ENCODE measurements at places on chromosomes 3 and 15. TPM values are rescaled to one million over a fixed set of nuclear protein-coding genes. Genes with fewer than 3 reads are reported as not detected.

Gene ITIH1
- total RNA-seq, result not detected

Gene USP4
- 20.3 TPM for total RNA-seq

DNA sequence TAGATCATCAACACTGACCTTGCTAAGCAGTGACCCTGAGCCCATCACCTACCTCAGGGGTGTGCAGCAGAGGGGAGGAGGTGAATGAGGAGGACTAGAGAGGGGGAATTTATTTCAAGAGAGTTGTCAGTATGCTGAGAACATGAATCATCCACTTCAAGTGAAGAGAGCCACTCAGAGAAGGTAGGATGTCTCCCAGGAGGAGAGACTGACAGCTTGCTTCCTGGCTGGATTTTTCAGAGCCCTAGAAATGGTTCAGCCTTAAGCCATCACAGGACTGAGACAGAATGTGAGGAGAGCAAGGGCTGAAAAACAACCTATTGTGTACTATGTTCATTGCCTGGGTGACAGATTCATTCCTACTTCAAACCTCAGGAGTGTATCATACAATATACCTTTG lies 34.8 kb downstream of the CCNL1 start:
- H3K4me1 ChIP-seq, result peaks cover 38% of the 10 kb centered on the region
- no peaks in the 10 kb centered on the region for H3K27me3 ChIP-seq
- H3K4me3 ChIP-seq, result no peak overlapping the region
- no peaks in the 10 kb centered on the region for H3K36me3 ChIP-seq

Gene TMEM207
- total RNA-seq, result not detected

- H3K4me3 ChIP-seq, result no peak overlapping the region
- no peak overlapping the region for H3K27ac ChIP-seq
- no peak for DNase-seq
- H3K4me1 ChIP-seq, result no peaks in the 10 kb centered on the region
- H3K27me3 ChIP-seq, result no peaks in the 10 kb centered on the region
- H3K36me3 ChIP-seq, result no peaks in the 10 kb centered on the region
Measured at GRCh38 chr3:86618706-86619105, 372.2 kb downstream of the VGLL3 start.

- DNase-seq, result no peak
- peaks cover 3% of the 10 kb centered on the region for H3K4me1 ChIP-seq
- no peaks in the 10 kb centered on the region for H3K27me3 ChIP-seq
- peaks cover 45% of the 10 kb centered on the region for H3K36me3 ChIP-seq
- H3K4me3 ChIP-seq, result no peak overlapping the region
Measured at GRCh38 chr3:16319307-16319706, 54.3 kb downstream of the OXNAD1 start.

GRCh38 chr3:10299679-10300078 lies 6.9 kb upstream of the GHRL start:
- no peak overlapping the region for H3K27ac ChIP-seq
- H3K4me1 ChIP-seq, result no peaks in the 10 kb centered on the region
- no peaks in the 10 kb centered on the region for H3K27me3 ChIP-seq
- peaks cover 57% of the 10 kb centered on the region for H3K36me3 ChIP-seq
- H3K4me3 ChIP-seq, result no peak overlapping the region

Gene A4GNT
- total RNA-seq, result not detected

DNA sequence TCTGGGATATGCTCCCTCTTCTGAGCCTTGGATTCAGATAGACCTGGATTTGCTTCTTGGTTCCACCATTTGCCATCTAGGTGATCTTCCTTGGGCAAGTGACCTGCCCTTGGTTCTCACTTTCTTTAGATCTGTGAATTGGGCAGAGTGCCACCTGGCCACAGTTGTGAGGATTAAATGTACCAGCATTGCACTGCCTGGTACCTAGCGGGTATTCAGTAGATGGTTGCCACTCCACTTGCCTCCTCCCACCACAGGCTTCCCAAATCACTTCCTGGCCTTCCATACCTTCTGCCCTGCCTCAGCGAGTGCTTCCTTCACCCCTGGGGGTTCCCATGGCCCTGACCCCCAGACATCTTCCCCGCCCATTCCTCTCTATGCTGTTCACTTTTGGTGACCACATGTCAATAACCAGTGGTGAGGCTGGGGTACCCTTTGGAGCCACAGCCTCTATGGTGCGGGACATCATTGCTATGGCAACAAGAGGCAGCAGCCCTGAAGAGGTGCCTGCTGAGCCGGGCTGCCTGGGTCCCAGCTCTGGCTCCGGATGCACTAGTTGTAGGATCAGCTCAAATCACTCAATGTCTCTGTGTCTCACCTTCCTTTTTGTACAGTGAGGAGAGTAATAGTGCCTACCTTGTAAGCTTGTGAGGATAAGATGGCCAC lies 40.5 kb downstream of the CMTM7 start:
- H3K4me3 ChIP-seq, result no peak overlapping the region
- peaks cover 9% of the 10 kb centered on the region for H3K4me1 ChIP-seq
- DNase-seq, result no peak
- H3K27ac ChIP-seq, result no peak overlapping the region
- H3K36me3 ChIP-seq, result no peaks in the 10 kb centered on the region
- no peaks in the 10 kb centered on the region for H3K27me3 ChIP-seq

GRCh38 chr3:49703443-49703927 lies 14.1 kb downstream of the RNF123 start:
- no peaks in the 10 kb centered on the region for H3K27me3 ChIP-seq
- DNase-seq, result peak; percentile 99
- H3K4me1 ChIP-seq, result no peaks in the 10 kb centered on the region
- no peak overlapping the region for H3K4me3 ChIP-seq
- peaks cover 32% of the 10 kb centered on the region for H3K36me3 ChIP-seq
- no peak overlapping the region for H3K27ac ChIP-seq

DNA sequence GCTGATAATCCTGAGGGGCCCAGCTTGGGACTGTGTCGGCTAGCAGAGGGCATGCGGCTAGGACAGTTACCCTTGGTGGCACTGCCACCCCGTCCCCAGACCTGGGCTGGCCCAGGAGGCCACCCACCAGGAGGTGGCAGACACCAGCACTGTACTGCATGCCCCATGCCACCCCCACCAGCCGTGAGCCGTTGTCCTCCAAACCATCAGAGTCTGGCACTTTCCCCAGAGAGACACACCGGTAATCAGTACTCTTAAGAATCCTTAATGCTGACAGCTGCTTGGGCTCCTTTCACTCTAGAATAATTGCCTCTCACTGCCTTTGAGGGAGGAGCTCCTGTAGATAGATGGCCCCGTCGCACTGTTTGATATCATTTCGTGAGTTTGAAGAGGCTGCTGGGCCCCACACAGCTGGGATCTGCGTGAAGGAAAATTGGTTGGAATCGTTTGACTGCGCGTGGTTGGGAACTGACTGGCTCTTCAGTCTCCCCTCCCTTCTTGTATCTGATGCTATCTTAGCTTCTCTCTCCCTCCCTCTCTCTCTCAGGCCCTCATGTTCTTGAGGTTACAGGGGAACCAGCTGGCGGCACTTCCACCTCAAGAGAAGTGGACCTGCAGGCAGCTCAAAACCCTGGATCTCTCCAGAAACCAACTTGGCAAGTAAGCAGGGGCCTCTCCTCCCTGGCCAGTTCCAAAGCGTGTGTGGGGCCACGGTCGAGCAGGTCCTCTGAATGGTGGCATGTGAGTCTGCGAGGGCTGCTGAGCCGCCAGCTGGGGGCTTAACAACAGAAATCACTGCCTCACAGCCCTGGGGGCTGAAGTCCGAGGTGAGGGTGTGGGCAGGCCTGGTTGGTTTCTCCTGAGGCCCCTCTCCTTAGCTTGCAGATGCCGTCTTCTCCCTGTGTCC lies 94.9 kb downstream of the LRRK1 start:
- DNase-seq, result peak; percentile 50
- H3K36me3 ChIP-seq, result peaks cover 48% of the 10 kb centered on the region
- H3K27ac ChIP-seq, result no peak overlapping the region
- no peak overlapping the region for H3K4me3 ChIP-seq
- no peaks in the 10 kb centered on the region for H3K27me3 ChIP-seq
- no peaks in the 10 kb centered on the region for H3K4me1 ChIP-seq

- peaks cover 17% of the 10 kb centered on the region for H3K4me1 ChIP-seq
- H3K36me3 ChIP-seq, result peaks cover 29% of the 10 kb centered on the region
- DNase-seq, result peak; percentile 71
- H3K27me3 ChIP-seq, result no peaks in the 10 kb centered on the region
- no peak overlapping the region for H3K27ac ChIP-seq
Measured at GRCh38 chr3:53318522-53318921, 28.8 kb downstream of the DCP1A start.

- peaks cover 40% of the 10 kb centered on the region for H3K4me1 ChIP-seq
- H3K4me3 ChIP-seq, result no peak overlapping the region
- H3K36me3 ChIP-seq, result peaks cover 32% of the 10 kb centered on the region
- no peaks in the 10 kb centered on the region for H3K27me3 ChIP-seq
- peak overlapping the region; percentile 39 for H3K27ac ChIP-seq
- no peak for DNase-seq
Measured at GRCh38 chr3:11554236-11554610, 89.5 kb downstream of the VGLL4 start.

DNA sequence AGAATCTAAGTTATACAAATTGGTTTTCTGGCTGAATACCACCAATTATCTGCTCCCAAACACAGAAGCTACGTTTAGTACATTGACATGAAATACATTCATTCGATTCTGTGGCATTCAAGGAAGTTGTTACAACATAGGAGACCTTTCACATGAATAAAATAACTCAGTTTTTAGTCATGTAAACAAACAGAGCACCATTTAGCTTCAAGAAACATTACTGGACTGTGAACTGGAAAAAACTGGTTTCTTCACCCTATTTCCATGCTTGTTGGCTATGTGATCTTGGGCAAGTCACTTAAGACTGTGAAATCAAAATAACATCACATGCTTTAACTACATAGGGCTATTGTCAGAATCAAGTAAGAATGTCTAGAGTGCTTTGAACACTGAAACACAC lies 46.2 kb downstream of the NRG4 start:
- no peak overlapping the region for H3K4me3 ChIP-seq
- H3K27ac ChIP-seq, result no peak overlapping the region
- no peaks in the 10 kb centered on the region for H3K4me1 ChIP-seq

GRCh38 chr3:128098234-128098633 lies 25.4 kb downstream of the RUVBL1 start:
- no peaks in the 10 kb centered on the region for H3K27me3 ChIP-seq
- no peak overlapping the region for H3K4me3 ChIP-seq
- peaks cover 59% of the 10 kb centered on the region for H3K36me3 ChIP-seq

Gene KNL1
- total RNA-seq, result 3.5 TPM

Gene USP3
- total RNA-seq, result 60.7 TPM

DNA sequence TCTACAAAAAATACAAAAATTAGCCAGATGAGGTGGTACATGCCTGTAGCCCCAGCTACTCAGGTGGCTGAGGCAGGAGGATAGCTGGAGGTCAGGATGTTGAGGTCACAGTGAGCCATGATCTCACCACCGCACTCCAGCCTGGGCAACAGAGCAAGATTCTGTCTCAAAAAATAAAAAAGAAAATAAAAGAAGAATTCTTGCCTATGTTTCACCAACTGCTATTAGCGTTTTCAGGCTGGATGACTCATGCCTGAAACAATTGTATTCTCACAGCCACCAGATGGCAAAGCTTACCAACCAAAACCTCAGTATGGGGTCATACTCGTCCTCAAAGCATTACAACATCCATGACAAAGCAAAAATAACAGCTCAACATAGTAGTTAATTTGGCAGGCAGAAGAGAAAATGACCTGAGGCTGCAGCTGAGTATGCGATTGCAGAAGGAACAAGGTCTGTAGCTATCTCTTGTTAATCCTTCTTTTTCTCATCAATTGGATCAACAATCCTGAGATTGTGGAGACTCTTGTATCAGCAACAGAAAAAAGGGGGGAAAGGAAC lies 52.2 kb downstream of the TP53BP1 start:
- DNase-seq, result peak; percentile 93
- no peak overlapping the region for H3K4me3 ChIP-seq
- H3K4me1 ChIP-seq, result peaks cover 9% of the 10 kb centered on the region
- H3K36me3 ChIP-seq, result peaks cover 44% of the 10 kb centered on the region
- H3K27ac ChIP-seq, result peak overlapping the region; percentile 75

- no peaks in the 10 kb centered on the region for H3K4me1 ChIP-seq
- no peaks in the 10 kb centered on the region for H3K27me3 ChIP-seq
- no peak for DNase-seq
- no peak overlapping the region for H3K27ac ChIP-seq
Measured at GRCh38 chr15:100308213-100308600, 33.6 kb downstream of the ADAMTS17 start.

- peaks cover 11% of the 10 kb centered on the region for H3K4me1 ChIP-seq
- no peak for DNase-seq
- no peak overlapping the region for H3K27ac ChIP-seq
- no peak overlapping the region for H3K4me3 ChIP-seq
- no peaks in the 10 kb centered on the region for H3K36me3 ChIP-seq
Measured at GRCh38 chr3:172525116-172525613, 1.9 kb upstream of the TNFSF10 start.

DNA sequence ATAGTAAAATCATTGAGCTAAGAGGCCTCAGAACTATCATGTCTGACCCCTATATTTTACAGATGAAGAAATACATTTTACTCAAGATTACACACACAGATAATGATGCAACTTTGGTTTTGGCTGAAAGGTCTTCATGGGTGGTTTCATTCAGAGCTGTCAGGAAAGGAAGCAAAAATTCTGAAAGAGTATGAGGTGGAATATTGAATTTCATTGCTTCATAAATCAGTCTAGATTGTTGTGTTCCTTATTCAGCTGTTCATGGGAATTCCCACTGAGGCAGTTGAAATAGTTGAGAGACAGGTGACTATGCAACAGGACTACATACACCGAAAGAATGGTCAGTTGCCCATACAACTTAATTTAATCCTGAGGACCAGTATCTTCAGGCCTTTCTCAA lies 39.4 kb downstream of the CD200 start:
- no peaks in the 10 kb centered on the region for H3K36me3 ChIP-seq
- H3K27ac ChIP-seq, result no peak overlapping the region
- peaks cover 8% of the 10 kb centered on the region for H3K27me3 ChIP-seq

DNA sequence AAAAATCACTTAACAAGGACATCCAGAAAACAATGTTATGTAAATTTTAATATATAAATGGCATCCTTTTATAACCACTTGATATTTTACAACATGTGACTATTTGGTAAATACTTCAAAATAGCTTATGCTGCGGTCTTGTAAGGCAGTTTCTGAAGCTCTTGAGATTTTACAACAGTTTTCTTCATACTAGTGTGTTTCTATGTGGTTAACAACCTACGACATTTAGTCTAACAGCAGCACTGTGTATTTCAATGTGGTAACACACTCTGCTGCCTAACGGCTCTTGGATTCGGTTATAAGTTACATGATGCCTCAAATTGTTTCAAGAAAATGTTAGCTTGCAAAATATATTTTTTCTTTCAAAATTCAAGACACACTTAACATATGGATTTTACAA lies 12.9 kb upstream of the MELTF start:
- DNase-seq, result no peak
- H3K4me1 ChIP-seq, result no peaks in the 10 kb centered on the region
- no peak overlapping the region for H3K4me3 ChIP-seq
- no peaks in the 10 kb centered on the region for H3K27me3 ChIP-seq

Gene LACTB
- total RNA-seq, result 52.8 TPM

Gene ROPN1
- not detected for total RNA-seq

Gene MKRN3
- total RNA-seq, result 0.36 TPM

GRCh38 chr3:38157595-38157994 lies 7.7 kb upstream of the OXSR1 start:
- no peak for DNase-seq
- no peak overlapping the region for H3K4me3 ChIP-seq
- no peak overlapping the region for H3K27ac ChIP-seq
- H3K4me1 ChIP-seq, result peaks cover 9% of the 10 kb centered on the region
